ENCODE measurements at places on chromosomes 13 and 19.

GRCh38 chr13:30065181-30065580, 214.8 kb upstream of the UBL3 start:
- DNase-seq: no peak

DNA sequence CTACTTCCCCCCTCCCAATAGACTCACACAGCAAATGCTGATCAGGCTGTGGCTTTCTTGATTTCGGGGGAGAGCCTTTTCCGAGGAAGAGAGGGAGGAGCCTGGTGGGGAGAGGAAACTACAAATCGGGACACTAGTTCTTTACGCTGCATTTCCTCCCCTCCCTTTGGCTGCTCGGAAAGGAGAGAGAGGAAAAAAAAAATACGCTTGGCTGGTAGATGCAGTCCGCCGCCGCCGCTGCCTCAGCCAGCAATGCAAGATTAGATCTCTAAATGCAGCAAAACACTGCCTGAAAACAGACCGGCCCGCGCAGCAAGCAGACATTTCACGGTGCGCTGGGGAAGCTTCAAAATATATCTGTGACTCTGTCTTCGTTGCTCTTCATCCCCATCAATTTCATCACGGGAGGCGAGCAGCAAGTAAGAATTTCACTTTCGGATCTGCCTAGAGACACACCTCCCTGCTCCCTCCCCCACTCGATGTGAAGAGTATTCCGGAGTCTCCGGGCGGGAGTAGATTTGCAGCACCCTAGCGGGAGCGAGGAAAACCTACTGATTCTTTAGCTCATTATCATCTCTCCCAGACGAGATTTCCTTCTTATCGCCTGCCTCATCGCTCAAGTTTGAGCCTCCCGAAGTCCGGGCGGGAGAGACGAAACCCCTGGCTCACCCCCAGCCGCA, at the start of gene PCDH17:
Gene PCDH17, plus strand, starts transcription at position 149 of the 680 bp plus-strand sequence. CDS start 803 bp downstream, outside the sequence.
- DNase-seq: peak; percentile 50

- no peak for DNase-seq
Measured at GRCh38 chr13:106343836-106344235, 191.6 kb downstream of the EFNB2 start.

DNA sequence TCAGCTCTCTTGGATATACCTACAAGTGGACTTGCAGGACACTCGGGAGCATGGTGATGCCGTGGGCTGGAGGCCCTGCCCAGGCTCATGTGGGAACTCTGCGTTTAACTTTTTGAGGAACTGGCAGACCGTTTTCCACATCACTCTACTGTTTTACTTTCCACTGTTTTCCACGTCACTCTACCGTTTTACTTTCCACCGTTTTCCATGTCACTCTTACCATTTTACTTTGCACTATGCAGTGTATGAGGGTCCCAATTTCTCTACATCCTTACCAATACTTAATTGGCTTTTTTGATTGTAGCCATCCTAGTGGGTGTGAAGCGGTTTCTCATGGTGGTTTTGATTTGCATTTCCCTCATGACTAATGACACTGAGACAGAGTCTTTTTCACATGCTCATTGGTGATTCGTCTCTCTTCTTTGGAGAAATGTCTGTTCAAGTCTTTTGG, 40.5 kb downstream of the GATAD2A start:
- DNase-seq: no peak

DNA sequence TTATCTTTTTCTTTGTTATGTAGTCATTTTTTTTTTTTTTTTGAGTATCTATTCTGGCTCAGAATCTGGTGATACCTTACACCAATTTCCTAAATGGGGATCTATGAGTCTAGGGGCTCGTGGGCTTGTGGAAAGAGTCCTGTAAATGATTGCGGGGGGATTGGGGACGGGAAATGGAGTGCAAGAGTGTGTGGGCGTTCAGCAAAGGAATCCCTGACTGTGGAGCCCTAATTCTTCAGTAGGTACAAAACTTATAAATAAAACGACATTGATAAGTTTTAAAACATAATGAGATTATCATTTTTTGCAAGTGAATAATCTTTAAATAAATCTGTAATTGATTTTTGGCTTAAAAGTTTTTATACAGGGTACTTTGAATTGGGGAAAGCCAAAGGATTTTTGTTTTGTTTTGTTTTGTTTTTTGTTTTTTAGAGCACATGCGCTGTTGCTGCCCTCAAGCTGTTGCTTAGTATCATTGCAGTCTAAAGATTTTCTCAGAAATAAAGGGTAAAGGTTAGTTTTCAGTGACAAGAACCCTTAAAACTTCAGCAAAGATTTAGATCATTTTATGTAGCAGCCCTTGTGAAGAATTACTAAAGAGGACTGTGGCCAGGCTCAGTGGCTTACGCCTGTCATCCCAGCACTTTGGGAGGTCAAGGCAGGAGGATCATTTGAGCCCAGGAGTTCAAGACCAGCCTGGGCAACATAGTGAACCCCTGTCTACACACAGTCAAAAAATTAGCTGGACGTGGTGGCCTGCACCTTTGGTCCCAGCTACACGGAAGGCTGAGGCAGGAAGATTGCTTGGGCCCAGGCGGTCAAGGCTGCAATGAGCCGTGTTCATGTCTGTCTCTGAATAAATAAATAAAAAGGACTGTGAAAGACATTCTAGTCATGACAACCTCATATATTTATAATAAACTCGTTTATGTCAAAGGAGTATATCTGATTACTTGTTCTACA, 1.7 kb downstream of the ERCC5 start:
- no peak for DNase-seq

GRCh38 chr19:16118489-16119033, 6.9 kb downstream of the RAB8A start:
- no peak for DNase-seq

DNA sequence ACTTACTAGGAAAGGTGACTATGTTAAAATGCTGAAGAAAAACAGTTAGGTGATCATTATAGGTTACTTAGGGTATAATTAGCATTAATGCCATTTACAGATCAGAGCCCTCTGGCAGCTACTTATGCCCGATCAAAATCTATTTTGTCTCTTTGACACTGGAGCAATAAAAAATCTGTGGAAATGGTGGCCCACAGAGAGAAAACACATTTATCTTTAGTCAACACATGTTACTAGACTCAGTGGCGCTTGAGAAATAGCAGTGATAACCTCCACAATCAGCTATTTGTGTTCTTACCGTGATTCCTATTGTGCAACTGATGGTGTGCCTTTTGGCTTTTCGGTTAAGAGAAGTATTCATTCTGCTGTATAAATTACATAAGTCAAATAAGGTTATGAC, 1519.6 kb downstream of the PCDH9 start:
- DNase-seq: no peak

- peak; percentile 47 for DNase-seq
Measured at GRCh38 chr13:87274209-87274819, 396.9 kb upstream of the SLITRK5 start.

- DNase-seq: peak; percentile 75
Measured at GRCh38 chr19:36009220-36009619, 607 bp upstream of the SYNE4 start.

GRCh38 chr13:108409730-108410129, 140.2 kb downstream of the TNFSF13B start:
- DNase-seq: no peak

DNA sequence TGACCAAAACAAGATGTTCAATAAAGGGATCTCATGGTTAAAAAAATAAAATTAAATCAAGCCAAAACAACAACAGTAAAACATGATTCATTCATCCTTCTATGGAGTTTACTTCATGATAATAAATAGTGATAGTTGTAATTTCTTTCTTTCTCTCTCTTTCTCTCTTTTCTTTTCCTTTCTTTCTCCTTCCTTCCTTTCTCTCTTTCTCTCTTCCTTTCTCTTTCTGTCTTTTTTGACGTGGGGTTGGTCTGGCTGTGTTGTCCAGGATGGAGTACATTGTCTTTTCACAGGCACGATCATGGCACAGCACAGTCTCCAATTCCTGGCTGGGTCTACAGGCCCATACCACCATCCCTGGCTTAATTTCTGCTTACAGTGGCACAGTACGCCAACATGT, 29.1 kb upstream of the PCCA start:
- DNase-seq: no peak

DNA sequence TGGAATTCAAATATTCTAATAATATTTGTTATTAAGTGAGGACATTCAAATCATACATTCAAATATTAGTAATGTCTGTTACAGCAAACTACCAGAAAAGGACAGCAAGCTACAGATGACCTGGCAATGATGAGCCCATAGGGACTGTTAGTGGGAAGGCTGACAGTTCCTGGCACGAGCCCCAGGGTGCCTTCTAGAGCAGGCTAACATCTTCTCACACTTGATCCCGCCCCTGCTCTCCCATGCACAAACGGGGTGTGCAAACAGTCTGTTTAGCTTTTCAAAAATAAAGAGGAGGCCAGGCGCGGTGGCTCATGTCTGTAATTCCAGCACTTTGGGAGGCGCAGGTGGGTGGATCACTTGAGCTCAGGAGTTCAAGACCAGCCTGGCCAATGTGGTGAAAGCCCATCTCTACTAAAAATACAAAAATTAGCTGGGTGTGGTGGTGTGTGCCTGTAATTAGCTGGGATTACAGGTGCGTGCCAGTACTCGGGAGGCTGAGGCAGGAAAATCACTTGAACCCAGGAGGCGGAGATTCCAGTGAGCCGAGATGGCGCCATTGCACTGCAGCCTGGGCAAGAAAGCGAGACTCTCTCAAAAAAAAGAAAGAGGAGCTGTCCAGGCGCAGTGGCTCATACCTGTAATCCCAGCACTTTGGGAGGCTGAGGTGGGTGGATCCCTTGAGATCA, 9.6 kb upstream of the GARRE1 start:
- no peak for DNase-seq

- peak; percentile 99 for DNase-seq
Measured at GRCh38 chr19:52140032-52140710, 433 bp upstream of the ZNF616 start.

GRCh38 chr13:99260216-99260615, 2.0 kb upstream of the GPR18 start:
- no peak for DNase-seq

DNA sequence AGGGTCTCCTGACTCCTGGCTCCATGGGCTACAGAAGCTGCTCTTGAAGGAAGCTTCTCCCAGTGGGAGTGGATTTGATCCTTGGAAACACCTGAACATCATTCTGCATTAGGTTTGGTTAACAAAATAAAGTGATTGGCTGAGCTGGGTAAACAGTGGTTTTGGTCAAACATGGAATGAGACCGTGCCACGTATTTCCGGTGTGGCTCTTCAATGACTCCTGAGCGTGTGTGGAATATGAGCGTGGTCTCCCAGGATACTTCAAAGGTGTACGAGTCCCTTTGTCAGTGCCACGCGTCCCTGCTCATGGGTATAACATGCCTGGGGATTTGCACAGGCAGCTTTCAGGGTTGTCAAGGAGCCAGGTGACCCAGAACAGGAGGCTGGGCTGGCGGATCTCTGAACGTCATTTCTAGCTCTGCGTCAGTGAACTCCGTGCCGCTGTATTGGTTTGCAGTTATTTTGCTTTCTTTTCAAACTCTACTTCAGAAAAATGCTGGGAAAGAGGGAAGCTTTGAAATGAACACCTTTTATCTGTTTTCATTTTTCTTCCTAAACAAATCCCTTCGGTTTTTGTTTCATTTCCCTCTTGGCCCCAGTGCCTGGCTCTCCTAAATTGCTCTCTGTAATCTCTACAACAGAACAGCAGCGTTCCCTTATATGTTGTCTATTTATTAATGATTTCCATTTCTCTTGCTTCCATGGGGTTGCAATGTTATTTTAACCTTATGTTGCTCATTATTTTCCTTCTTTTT, 26.3 kb upstream of the GJB6 start:
- no peak for DNase-seq

- no peak for DNase-seq
Measured at GRCh38 chr13:101209206-101209893, 207.0 kb downstream of the NALCN start.

GRCh38 chr19:34067861-34068271, 104.4 kb upstream of the LSM14A start:
- no peak for DNase-seq

- peak; percentile 96 for DNase-seq
Measured at GRCh38 chr19:48588670-48589401, 17.7 kb upstream of the SPACA4 start.

DNA sequence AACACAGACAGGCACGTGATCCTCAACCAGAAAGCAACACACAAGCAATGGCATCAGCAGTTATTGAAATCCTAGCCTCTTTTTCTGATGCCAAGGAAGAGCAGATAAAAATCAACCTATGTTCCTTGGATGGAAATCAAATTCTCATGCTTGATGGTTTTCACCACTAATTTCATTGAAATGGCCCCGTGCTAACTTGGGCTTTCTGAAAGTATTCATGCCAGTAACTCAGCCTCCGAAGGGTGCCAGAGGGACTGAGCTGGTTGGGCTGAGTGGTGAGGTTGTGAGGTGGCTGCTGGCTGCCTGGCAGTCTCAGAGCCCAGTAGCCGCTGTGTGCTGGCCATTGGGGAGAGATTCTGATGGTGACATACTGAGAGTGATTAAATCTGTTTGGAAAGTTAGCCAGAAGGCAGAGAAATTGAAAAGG, 309.3 kb downstream of the DCT start:
- DNase-seq: no peak

DNA sequence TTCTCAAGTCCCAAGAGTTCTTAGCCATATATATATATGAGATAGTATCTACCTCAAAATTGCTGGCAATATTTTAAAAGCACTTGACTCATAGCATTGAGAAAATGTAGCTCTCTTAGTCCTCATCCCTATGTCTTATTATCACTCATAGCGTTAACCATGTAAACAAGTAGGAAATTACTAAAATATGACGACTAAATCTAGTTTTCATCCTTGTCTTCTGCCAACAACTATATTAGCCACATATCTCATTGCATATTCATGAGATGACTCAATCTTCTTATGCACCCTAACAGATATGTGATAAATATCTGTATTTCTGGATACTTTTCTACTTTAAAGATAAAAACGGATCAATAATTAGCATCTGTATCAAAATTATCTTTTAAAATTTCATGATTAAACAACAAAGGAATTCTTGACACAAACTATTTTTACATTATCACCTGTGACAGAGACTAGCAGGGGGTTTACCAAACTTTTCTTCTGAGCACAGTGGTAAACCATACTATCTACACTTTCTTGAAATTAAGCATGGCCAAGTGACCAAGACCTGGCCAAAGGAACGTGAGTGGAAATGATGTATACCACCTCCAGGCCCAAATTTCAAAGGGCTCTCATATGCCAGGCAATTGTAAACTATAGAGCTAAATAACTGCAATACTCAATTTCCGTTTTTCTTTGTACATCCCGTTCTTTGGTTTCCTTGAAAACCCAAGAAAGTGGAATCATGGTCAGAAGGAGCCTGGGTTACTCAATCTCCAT, 45.7 kb downstream of the ZC3H13 start:
- no peak for DNase-seq

GRCh38 chr13:28539625-28540286, 44.8 kb upstream of the FLT1 start:
- no peak for DNase-seq

DNA sequence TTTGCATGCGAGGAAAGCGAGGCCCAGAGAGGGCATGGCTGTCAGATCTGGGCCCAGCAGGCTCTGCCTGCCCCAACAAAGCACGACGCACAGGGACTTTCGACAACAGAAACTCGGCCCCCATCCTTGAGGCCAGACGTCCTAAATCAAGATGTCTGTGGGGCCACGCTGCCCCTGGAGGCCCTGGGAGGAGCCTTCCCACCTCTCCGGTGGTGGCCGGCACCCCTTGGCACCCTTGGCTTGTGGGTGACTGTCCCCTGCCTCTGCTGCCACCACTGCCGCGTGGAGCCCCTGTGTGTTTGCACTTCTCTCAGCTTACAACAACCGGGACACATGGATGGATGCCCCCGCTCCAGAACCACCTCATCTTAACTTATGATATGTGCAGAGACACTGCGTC, 4.4 kb downstream of the WDR18 start:
- no peak for DNase-seq

- no peak for DNase-seq
Measured at GRCh38 chr13:106942563-106942962, 374.6 kb upstream of the ARGLU1 start.
